ENCODE measurements at places on chromosomes 1 and 21.

GRCh38 chr1:11749203-11749689 is 12.7 kb upstream of the C1orf167 start:
- no peak overlapping the region for H3K4me3 ChIP-seq
- no peak overlapping the region for H3K27ac ChIP-seq
- no peaks in the 10 kb centered on the region for H3K27me3 ChIP-seq
- peak; percentile 24 for DNase-seq
- peaks cover 19% of the 10 kb centered on the region for H3K36me3 ChIP-seq

GRCh38 chr1:242787968-242788367 is 263.5 kb upstream of the PLD5 start:
- no peaks in the 10 kb centered on the region for H3K4me1 ChIP-seq
- H3K27ac ChIP-seq: no peak overlapping the region
- no peaks in the 10 kb centered on the region for H3K36me3 ChIP-seq
- H3K27me3 ChIP-seq: no peaks in the 10 kb centered on the region

GRCh38 chr1:5318143-5318816 is 663.9 kb downstream of the AJAP1 start:
- no peak for DNase-seq
- H3K36me3 ChIP-seq: no peaks in the 10 kb centered on the region
- H3K27me3 ChIP-seq: no peaks in the 10 kb centered on the region

DNA sequence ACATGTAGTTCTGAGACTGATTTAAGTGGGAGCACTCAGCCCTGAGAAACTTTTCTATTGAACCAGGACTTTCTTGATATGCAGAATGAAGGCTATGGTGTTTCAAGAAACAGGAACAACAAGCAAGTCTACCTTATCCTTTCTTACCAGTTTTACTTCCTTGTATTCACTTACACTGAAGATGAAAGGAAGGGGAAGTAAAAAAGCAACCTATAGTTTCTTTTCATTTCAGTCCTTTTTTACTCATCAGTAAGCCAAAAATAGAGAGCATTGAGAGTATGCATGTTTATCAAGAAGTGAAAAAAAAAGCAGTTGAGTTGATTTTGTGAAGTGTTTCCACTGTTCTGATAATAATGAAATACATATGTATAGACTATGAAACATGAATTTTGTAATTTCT is 1010.3 kb downstream of the AMY1C start:
- no peak for DNase-seq
- no peaks in the 10 kb centered on the region for H3K4me1 ChIP-seq
- H3K36me3 ChIP-seq: no peaks in the 10 kb centered on the region
- H3K27ac ChIP-seq: no peak overlapping the region
- H3K27me3 ChIP-seq: no peaks in the 10 kb centered on the region

DNA sequence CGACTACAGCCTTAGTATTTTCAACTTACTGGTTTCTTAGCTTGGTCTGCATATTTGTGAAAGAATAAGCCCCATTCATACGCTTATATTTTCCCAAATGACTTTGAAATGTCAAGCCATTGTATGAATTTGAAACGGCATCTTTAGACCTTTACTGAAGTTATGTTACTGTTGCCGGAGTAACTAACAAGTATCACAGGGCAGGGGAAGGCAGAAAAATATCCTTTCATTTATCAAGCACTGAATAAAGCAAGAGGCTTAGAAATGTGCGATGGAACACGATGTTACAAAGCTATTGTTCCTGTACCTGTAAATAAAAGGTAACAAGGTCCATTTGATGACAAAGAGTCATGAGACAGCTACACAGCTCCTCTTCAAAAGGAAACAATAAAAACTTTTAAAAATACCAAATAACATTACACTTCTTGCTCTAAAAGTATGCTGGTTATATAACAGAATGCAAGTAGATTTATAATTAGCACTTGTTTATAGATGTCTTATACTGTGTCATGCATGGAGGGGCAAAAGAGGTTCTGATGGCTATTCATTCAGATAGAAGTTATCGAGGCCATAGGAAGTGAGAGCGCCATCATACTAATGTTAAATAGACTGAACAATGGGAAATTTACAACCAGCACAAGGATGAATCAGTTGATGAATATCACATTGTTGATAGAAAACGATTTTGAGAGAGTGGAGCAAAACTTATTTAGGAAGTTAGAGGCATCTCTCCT is 322.6 kb downstream of the RGS7 start:
- no peak overlapping the region for H3K4me3 ChIP-seq
- H3K27ac ChIP-seq: no peak overlapping the region

DNA sequence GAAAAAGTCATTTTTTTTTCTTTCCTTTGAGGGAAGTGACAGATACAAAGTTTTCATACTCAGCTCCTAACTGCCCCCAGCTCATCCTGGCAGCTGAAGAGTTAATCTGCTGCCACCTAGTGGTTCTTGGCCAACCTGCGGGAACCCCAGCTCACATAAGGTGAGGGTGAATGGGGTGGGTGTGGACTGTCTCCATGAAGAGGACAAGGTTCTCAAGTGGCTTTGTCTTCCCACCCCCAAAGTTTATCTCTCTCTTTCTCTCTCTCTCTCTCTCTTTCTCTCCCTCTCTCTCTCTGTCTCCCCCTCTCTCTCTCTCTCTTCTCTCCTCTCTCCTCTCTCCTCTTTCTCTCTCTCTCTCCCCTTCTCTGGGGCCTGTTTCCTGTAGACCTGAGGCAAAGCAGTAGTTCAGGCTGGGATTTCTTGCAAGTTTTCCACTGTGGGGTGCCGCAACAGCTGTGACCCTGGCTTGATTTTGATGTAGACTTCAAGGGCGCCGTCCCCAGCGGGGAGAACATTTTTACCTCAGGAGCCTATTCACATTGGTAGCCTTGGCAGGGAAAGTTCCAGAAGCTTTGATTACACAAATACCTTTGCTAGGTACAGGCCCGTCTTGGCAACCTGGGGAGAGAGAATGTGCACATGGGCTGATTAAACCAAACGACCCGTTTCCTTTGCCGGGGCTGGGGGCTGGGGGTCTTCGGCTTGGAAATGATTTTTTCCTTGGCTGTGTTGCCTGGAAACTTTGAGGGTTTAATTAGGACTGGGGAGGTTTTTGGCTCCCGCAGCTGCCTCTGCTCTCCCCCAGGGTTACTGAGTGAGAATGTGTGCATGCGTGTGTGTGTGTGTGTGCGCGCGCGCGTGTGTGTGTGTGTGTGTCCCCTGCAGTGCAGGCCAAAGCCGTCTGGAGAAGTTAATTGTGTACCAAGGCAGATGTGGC is 135.9 kb downstream of the TM2D1 start:
- H3K4me3 ChIP-seq: no peak overlapping the region
- no peaks in the 10 kb centered on the region for H3K36me3 ChIP-seq
- no peak overlapping the region for H3K27ac ChIP-seq

GRCh38 chr1:28208818-28209441 is 23.9 kb downstream of the DNAJC8 start:
- peaks cover 51% of the 10 kb centered on the region for H3K36me3 ChIP-seq
- H3K27me3 ChIP-seq: no peaks in the 10 kb centered on the region
- DNase-seq: peak; percentile 44
- no peak overlapping the region for H3K4me3 ChIP-seq
- H3K4me1 ChIP-seq: no peaks in the 10 kb centered on the region

DNA sequence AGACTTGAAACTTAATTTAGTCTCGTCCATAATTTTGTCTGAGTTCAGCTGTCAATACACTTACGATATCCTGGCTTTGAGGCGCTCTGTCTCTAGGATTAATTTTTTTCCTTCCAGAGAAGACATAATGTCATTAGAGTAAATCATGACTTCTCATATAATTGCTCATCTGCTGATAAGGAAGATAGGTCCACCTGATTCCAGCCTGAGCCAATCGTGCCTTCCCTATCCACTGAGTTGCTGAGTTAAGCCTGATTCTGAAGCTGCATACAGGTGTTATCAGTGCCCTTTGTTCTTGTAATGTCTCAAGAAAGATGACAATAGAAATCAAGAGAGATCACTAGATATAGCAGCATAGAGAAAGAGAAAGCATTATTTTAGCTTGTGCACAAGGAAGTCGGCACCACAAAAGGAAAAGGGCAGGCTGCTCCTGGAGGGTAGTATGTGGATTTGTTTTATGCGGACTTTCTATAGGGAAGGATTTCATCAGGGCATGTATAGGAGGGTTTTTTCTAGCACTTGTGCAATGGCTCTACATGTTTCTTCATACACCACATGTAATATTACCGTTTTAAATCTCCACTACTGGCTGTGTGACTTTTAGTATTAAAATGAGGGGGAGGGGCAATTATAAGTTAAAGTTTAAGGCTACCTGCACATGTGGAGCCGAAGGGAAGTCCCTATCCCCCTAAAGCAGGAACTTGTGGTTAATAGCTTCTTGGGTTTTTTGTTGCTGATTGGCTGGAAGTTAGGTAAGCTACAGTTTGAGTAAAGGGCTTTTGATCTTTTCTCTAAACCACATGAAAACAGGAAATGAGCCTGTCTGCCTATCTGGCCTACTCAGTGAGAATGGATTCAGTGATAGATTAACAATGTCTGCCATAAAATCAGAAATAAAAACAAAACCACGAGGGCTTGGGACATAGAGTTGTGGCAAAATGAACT is 133.4 kb downstream of the PLPPR5 start:
- peaks cover 15% of the 10 kb centered on the region for H3K4me1 ChIP-seq
- no peaks in the 10 kb centered on the region for H3K36me3 ChIP-seq
- peak; percentile 39 for DNase-seq
- H3K27ac ChIP-seq: peak overlapping the region; percentile 77
- H3K4me3 ChIP-seq: peak overlapping the region; percentile 30
- no peaks in the 10 kb centered on the region for H3K27me3 ChIP-seq

GRCh38 chr1:113943028-113943811 is 14.1 kb downstream of the HIPK1 start:
- no peak overlapping the region for H3K4me3 ChIP-seq
- DNase-seq: no peak
- peaks cover 44% of the 10 kb centered on the region for H3K4me1 ChIP-seq
- no peak overlapping the region for H3K27ac ChIP-seq
- no peaks in the 10 kb centered on the region for H3K27me3 ChIP-seq

DNA sequence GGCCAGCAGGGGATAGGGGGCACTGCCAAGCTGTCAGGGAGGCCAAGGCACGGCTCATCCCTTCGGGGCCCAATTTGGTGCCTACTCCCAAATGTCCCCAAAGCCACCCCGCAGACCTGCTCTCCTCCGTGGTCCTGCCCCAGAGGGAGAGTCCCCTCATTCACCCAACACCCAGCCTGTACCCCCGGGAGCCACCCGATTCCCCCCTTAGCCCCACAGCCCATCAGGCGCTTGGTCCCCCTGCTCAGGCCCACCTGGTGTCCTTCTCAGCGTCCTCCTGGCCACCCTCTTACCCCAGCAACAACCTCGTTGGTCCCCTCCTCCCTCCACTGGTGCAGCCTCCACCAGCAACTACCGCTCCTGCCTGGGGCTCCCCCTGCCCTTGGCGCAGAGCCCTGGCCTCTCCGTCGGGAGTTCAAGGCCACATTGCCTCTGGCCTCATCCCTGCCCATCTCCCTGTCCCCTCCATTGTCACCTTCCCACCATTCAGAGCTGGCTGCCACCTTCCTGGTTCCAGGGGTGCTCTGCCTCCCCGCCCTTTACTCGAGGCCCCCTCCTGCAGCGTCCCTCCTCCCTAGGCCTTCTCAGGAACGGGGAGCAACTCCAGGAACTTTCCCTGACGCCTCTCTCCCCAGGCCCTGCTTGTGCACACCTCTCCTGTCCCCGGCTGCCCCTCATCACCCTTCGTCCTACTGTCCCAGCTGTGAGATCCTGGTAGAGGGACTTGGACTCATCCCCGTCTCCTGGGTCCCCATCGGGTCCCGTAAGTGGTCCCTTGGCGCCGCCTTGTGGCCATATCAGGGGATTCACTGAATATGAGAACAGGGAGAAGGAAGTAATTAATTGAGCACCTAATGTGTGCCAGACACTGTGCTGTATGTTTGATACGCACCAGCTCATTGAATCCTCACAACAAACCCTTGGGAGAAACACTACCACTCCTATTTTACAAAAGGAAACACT is 73.9 kb downstream of the RAP1GAP start:
- no peaks in the 10 kb centered on the region for H3K36me3 ChIP-seq
- no peak overlapping the region for H3K4me3 ChIP-seq
- H3K27me3 ChIP-seq: no peaks in the 10 kb centered on the region
- H3K27ac ChIP-seq: no peak overlapping the region

- peaks cover 35% of the 10 kb centered on the region for H3K4me1 ChIP-seq
- peak overlapping the region; percentile 35 for H3K27ac ChIP-seq
- DNase-seq: no peak
- no peaks in the 10 kb centered on the region for H3K27me3 ChIP-seq
Measured at GRCh38 chr1:5389101-5389885, 602.9 kb downstream of the NPHP4 start.

- H3K27me3 ChIP-seq: peaks cover 48% of the 10 kb centered on the region
- peaks cover 24% of the 10 kb centered on the region for H3K4me1 ChIP-seq
- no peak overlapping the region for H3K4me3 ChIP-seq
- no peak overlapping the region for H3K27ac ChIP-seq
Measured at GRCh38 chr1:98044071-98044697, 123.3 kb upstream of the DPYD start.

GRCh38 chr1:39462074-39462473 is 29.4 kb upstream of the BMP8A start:
- H3K4me1 ChIP-seq: no peaks in the 10 kb centered on the region
- peaks cover 90% of the 10 kb centered on the region for H3K36me3 ChIP-seq
- no peaks in the 10 kb centered on the region for H3K27me3 ChIP-seq
- no peak overlapping the region for H3K27ac ChIP-seq
- H3K4me3 ChIP-seq: no peak overlapping the region
- no peak for DNase-seq

DNA sequence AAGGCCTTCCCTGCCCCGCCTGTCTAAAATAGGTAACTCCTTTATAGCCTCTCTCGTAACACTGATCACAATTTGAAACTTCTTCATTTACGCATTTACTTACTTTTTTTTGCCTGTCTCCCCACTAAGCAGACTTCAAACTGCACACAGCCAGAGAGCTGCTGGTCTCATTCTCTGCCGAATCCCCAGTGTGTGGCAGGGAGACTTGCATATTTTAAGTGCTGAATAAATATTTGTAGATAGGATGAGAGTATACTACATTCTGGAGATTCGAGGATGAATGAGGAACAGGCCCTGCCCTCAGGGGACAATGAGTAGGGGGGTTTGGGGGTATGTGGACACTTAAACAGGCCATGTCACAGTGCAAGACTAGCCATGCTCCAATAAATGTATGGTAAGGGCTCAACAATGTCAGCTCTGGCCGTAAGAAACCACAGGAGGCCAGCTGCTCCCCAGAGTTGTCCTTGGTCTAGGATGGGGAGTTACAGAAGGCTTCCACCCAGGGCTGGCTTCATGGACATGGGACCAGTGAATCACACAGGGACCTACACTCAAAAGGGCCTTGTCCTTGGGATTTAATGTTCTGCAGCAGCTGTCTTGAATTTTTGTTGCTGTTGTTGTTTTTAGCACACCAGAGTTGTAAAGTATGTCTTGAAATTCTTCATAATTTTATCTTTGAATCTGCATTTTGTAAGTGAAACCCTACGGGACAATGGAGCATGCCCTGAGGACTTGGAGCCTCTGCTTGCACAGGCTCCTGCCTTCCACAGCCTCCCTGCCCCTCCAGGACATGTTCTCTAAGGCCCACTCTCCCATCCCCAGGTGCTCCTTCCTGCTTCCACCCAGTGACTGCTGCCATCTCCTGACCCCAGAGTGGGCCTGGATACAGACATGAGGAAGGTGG is 8.5 kb downstream of the DIO1 start:
- DNase-seq: no peak
- no peaks in the 10 kb centered on the region for H3K27me3 ChIP-seq
- no peaks in the 10 kb centered on the region for H3K36me3 ChIP-seq
- H3K4me1 ChIP-seq: no peaks in the 10 kb centered on the region
- H3K4me3 ChIP-seq: no peak overlapping the region
- H3K27ac ChIP-seq: no peak overlapping the region

All from effector memory CD4-positive, alpha-beta T cell (primary cell).